Stimulated activated CD8-positive, alpha-beta memory T cell treated with anti-CD3 and anti-CD28 coated beads, Interleukin-4, amount 100 ng/mL, for 1 hour (primary cell): ENCODE measurements at places on chromosomes 3 and 15.

DNA sequence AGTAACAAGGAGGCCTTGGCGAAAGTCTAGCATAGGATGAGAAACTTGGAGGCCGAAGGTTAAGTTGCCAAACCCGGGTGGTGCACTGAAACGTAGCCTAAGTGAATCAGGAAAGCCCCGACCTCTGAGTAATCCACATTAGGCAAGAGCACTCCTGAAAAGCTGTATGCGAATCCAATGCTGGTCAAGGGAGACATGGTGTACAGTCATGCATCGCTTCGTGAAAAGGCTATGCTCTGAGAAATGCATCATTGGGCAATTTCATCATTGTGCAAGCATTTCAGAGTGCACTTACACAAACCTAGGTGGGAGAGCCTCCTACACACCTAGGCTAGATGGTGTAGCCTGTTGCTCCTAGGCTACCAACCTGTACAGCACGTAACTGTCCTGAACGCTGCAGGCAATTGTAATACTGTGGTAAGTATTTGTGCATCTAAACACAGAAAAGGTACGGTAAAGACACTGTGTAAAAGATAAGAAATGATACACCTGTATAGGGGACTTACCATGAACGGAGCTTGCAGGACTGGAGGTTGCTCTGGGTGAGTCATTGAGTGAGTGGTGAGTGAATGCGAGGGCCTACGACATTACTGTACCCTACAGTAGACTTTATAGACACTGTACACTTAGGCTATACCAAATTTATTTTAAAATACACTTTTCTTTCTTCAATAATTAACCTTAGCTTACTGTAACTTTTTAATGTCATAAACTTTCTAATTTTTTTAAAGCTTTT is 222.5 kb downstream of the SHQ1 start:
- no peak for DNase-seq

GRCh38 chr15:81294516-81294880 is 29.4 kb downstream of the STARD5 start:
- DNase-seq = no peak

DNA sequence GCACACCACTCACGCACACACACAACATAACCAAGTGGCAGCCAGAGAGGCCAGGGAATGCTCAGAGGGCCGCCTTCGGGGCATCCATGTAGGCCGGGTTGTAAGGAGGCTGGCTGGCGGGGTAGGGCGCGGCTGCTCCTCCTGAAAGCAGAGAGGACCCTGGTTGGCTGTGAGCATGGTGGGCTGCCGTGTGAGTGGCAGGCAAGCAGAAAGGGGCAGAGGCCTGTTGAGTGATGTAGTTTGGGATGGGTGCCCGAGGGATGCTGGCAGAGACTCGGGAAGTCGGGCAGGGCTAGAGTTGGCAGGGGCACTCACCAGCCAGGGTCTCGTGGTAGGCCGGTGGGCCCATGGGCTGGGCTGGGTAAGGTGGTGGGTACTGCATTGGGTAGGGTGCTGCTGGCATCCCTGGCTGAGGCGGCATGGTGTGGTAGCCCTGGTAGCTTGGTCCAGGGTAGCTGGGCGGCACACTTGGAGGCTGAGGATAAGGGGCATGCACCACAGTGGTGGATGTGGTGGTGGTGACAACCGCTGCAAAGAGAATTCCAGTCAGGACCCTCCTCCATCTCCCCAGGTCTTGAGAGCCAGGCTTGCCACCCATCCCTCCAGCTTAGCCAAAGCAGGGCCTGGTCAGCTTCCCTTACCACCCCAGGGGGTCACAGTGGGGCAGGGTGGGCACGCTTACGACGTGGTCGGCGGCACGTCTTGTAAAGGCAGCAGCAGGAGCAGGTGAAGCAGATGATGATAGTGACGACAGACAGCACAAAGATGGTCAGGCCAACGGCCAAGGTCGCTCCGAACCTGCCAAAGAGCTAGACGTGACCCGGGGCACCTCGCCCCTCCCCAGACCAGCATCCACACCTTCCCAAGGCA is 22.7 kb downstream of the ATRIP start:
- DNase-seq = no peak

DNA sequence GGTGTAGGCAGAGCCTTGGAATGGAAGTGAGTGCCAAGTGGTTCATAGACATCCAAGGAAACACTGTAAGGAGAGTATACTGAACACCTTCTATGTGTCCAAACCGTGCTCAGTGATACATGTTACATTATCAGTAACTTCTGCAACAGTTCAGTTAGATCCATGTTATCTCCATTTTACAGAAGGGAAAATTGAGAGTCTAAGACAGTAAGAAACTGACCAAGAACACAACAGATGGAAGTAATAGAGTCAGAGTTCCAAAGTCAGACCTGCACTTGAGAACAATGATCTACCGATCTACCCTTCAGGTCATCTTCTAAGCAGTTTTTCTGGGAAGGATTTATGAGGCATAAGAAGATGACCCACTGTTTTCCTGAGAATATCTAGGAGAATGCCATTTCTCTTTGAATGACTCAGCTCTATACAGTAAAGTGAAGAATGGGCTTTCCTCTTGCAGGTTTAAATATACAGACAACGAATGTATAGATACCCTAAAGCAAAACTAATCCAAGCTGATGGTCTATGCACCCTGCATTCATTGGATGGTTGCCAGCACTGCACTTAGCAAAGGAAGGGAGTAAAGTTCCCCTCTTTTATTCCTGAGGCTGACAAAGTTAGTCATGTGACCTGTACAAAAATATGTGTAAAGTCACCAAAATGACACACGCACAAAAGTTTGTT is 604.1 kb upstream of the MDFIC2 start:
- no peak for DNase-seq

- no peak for DNase-seq
Measured at GRCh38 chr3:98884675-98885371, 16.7 kb downstream of the DCBLD2 start.

DNA sequence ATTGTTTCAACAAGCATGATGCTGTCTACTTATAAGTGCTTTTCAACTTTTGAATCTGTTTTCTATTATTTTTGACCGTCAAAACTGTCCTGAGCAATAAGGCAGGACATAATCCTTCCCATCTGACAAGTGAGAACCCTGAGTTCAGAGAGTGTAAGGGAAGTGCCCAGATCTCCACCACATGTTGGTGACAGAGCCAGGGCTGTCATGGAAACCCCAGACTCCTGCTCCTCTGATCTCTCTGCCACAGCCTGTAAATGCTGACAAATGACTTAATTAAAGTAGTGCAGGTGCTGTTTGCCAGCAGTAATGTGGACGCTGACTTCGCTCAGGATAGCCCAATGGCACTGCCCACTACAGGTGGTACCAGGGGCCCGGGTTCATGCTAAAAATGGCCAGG is 40.3 kb downstream of the SPSB4 start:
- no peak for DNase-seq
